ENCODE measurements at places on chromosomes 2 and 18. TPM values are rescaled to one million over a fixed set of nuclear protein-coding genes. Genes with fewer than 3 reads are reported as not detected.
A peak's percentile ranks its signal among the peaks of the same experiment; 100 is the strongest.

- H3K27me3 ChIP-seq: no peaks in the 10 kb centered on the region
- H3K27ac ChIP-seq: peak overlapping the region; percentile 85
- peak overlapping the region; percentile 62 for H3K4me3 ChIP-seq
- peaks cover 30% of the 10 kb centered on the region for H3K4me1 ChIP-seq
- peaks cover 40% of the 10 kb centered on the region for H3K36me3 ChIP-seq
These were observed 24.7 kb downstream of the RAPH1 start for GRCh38 chr2:203510256-203510940.

DNA sequence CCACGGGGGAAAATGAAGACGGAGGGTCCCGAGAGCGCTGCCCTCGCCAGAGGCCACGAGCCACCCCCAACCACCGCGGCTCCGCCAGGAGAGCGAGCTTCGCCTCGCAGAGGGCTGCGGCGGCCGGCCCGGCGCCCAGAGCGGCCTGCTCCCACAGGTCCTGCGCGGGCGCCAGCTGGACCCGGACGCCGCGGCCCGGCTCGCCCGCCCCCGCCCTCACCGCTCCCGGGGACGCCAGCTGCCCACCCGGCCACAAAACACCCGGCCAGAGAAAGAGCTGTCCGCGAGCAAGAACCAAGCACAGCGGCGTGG, 709 bp downstream of the PTPN2 start:
- peaks cover 50% of the 10 kb centered on the region for H3K4me1 ChIP-seq
- no peaks in the 10 kb centered on the region for H3K27me3 ChIP-seq
- peak overlapping the region; percentile 98 for H3K27ac ChIP-seq
- peaks cover 27% of the 10 kb centered on the region for H3K36me3 ChIP-seq
- DNase-seq: peak; percentile 16

CCDC141 gene
- 0.07 TPM for total RNA-seq

CIB4 gene
- not detected for total RNA-seq

DNA sequence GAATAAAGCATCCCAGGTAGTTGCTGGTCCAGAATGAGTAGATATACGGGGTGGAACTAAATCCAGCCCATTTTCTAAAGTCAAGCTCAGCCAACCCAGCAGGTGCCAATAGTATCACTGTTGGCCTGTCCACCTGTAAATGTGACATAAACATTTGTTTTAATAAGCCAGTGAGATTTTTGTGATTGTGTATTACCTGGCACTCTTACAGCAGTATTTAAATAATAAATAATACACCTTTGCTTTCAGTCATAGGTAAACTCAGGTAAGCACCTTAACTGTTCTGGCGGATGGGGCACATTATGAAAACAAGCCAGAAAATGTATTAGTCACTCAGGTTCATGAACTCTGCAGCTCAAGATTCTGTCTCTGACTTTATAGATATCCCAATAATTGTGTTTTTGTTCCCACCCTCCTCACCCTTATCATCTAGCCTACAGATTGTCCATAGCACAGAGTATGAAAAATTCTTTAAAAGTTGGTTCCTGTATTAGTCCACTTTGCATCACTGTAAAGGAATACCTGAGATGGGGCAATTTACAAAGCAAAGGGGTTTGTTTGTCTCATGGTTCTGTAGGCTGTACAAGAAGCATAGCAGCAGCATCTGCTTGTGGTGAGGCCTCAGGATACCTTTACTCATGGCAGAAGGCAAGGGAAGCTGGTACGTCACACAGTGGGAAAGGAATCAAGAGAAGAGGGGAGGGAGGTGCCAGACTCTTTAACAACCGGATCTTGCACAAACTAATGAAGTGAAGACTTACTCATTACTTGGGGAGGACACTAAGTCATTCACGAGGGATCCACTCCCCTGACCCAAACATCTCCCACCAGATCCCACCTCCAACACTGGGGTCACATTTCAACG, 73.0 kb upstream of the CYRIA start:
- no peaks in the 10 kb centered on the region for H3K36me3 ChIP-seq
- H3K4me1 ChIP-seq: no peaks in the 10 kb centered on the region
- no peak for DNase-seq
- no peak overlapping the region for H3K4me3 ChIP-seq

GRCh38 chr18:24026457-24026856, 11.9 kb downstream of the TTC39C start:
- peaks cover 21% of the 10 kb centered on the region for H3K4me1 ChIP-seq
- no peak overlapping the region for H3K4me3 ChIP-seq
- no peak overlapping the region for H3K27ac ChIP-seq
- no peak for DNase-seq
- no peaks in the 10 kb centered on the region for H3K27me3 ChIP-seq

GRCh38 chr2:6177811-6178210, 485.6 kb downstream of the SOX11 start:
- no peak for DNase-seq
- H3K36me3 ChIP-seq: no peaks in the 10 kb centered on the region
- H3K4me3 ChIP-seq: no peak overlapping the region
- no peaks in the 10 kb centered on the region for H3K27me3 ChIP-seq

- no peaks in the 10 kb centered on the region for H3K36me3 ChIP-seq
- no peaks in the 10 kb centered on the region for H3K4me1 ChIP-seq
- H3K4me3 ChIP-seq: no peak overlapping the region
- peak; percentile 64 for DNase-seq
- H3K27me3 ChIP-seq: no peaks in the 10 kb centered on the region
These were observed 73.0 kb upstream of the YWHAQ start for GRCh38 chr2:9703701-9704221.

WDR7 gene
- total RNA-seq: 23.2 TPM

GRCh38 chr2:60998628-60999545, 18.6 kb upstream of the PEX13 start:
- H3K36me3 ChIP-seq: no peaks in the 10 kb centered on the region
- H3K27me3 ChIP-seq: no peaks in the 10 kb centered on the region
- H3K4me1 ChIP-seq: no peaks in the 10 kb centered on the region
- H3K27ac ChIP-seq: no peak overlapping the region

Measured in Calu3 (cell line).